GM12892 (cell line): ENCODE measurements at places on chromosomes 5 and 9.
A peak's percentile ranks its signal among the peaks of the same experiment; 100 is the strongest.

DNA sequence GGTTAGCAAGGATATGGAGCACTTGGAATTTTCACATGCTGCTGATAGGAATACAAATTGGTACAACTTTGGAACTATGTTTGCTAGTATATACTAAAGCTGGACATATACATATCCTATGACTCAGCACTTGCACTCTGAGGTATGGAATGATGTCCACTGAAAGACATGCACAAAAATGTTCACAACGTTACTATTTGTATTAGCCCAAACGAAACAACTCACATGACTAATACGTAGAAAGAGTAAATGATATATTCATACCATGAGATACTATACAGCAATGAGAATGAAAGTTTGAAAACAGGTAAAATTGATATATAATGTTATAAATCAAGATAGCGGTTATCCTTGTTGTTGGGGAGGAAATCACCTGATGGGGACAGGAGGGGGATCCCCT lies 45.5 kb upstream of the CDC42SE2 start:
- DNase-seq: no peak

- DNase-seq: no peak
These were observed 13.9 kb upstream of the ANXA6 start for GRCh38 chr5:151171529-151171928.

DNA sequence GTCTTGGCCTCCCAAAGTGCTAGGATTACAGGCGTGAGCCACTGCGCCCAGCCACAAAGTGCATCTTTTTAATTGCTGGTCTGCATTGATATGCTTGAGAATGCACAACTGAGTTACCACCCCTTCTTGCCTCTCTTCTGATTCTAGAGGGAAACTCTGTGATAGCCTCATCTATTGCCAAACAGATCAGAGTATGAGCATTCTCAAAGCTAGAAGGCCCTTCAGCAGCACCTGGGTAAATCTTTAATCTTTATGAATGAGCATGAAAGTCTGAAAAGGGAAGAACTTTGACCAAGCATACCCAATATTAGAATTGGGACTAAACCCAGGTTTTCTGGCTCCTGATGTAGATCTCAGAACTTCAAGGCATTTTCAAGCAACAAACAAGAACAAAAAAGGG lies 298.3 kb upstream of the TNC start:
- no peak for DNase-seq

GRCh38 chr5:118551031-118551430 lies 437.3 kb downstream of the DTWD2 start:
- no peak for DNase-seq

DNA sequence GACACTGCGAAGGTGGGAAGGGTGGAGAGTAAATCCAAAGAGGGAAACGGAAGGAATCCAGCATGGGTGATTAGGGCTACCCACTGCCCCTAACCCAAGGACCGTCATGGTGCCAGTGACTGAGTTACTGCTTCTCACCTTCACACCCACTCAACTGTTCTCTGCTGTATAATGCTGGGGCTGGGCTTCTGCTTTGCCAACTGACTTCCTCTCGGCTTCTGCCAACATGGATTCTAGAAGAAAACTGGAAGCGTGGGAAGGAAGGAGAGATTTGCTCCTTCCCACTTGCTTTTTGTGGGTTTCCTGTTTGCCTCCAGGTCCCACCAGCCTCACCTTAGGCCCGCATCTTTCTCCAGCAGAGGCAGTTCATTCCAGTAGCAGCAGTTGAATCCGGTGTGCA lies 153.5 kb upstream of the RAI14 start:
- no peak for DNase-seq

DNA sequence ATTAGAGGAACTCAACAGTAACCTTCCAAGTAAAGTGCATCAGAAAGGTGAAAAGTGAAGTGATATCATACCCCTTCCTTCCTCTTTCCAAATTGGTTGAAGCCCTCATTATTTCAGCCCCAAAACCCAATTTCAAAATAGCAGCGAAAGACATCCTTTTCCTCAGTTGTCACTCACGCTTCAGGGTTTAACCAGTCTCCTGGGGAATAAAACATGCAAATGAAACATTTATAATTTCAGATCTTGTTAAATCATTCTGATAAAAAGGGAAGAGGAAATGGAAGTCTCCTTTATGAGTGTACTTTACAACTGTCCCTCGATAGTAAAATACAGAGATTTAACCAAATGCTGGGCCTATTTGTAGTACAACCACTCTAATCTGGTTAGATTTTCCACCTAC lies 22.5 kb downstream of the TRPM6 start:
- no peak for DNase-seq

- no peak for DNase-seq
These were observed 299.4 kb downstream of the PARP8 start for GRCh38 chr5:50965654-50966375.

GRCh38 chr9:134891713-134892112 lies 11.1 kb downstream of the FCN2 start:
- no peak for DNase-seq

- DNase-seq: no peak
These were observed 887 bp upstream of the MAP3K1 start for GRCh38 chr5:56814361-56814962.

GRCh38 chr5:7682379-7682778 lies 168.6 kb downstream of the CFAP90 start:
- no peak for DNase-seq

DNA sequence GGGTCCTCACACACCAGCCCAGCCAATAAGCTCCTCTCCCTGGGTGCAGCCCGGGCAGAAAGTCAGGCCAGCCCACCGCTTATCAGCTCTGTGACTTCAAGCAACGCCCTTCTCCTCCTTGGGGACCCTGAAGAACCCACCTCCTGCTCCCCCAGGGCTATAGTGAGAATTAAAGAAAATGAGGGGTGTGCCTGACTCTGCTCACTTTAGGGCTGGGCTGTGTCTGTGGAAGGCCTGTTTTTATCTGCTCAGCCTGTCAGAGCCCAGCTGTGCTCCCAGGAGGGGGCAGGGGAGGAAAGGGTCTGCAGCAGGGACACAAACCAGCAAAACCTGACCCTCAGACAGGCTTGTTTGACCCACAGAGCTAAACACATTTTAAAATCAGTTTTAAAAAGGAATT lies 3.9 kb downstream of the GPRIN1 start:
- DNase-seq: no peak

- DNase-seq: no peak
These were observed 165.8 kb upstream of the NR3C1 start for GRCh38 chr5:143569213-143569701.

- no peak for DNase-seq
These were observed 67.9 kb downstream of the PTPN3 start for GRCh38 chr9:109430231-109430630.

- no peak for DNase-seq
These were observed 27.2 kb downstream of the PTPDC1 start for GRCh38 chr9:94111446-94111845.

DNA sequence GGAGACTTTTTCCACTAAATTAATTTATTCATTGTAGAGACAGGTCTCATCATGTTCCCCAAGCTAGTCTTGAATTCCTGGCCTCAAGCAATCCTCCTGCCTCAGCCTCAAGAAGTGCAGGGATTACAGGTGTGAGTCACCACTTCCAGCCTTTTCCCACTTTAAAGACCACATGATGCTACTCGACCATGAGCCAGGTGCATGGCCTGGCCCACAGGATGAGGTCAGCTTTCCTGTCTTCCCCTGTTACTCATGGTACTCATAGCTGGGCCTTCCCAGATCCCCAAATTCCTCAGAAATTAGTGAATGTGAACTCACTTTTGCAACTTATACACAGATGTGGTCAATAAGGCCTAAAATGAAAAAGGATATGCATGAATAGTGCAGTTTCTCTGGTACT lies 395.9 kb downstream of the SEMA5A start:
- DNase-seq: no peak

GRCh38 chr5:90548069-90548593 lies 10.5 kb upstream of the ADGRV1 start:
- DNase-seq: no peak

- no peak for DNase-seq
These were observed 234.9 kb downstream of the FAM170A start for GRCh38 chr5:119864286-119864685.

DNA sequence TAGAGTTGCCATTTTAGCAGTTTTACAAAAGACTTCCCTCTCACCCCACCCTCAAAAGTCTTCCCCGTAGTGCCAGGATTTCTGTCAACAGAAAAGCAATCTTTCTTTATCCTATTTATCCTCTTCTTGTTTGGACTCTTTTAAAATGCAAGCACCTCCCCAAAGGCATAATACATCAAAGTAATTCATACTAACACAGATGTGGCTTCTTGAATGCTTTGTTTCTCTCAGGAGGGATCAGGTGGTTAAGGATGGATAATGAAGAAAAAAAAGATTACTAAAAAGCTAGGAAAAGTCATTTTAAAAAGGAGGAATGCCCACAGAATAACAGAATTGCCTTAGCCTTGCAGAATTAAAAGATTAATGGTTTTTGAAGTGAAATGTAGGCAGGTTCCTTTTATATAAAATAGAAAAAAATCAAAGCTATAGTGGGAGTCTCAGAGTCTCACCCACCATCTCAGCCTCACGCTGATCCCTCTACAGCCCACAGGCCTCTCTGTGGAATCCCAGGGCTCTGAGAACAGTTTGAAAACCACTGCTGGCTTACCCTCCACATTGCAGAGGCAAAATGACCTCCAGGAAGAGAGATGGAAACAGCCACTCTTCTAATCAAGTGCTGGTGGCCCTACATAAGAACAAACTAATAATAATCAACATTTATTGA lies 102.2 kb downstream of the GCNT1 start:
- no peak for DNase-seq

GRCh38 chr5:128083811-128084227 lies 253 bp downstream of the SLC12A2 start:
- DNase-seq: peak; percentile 46

DNA sequence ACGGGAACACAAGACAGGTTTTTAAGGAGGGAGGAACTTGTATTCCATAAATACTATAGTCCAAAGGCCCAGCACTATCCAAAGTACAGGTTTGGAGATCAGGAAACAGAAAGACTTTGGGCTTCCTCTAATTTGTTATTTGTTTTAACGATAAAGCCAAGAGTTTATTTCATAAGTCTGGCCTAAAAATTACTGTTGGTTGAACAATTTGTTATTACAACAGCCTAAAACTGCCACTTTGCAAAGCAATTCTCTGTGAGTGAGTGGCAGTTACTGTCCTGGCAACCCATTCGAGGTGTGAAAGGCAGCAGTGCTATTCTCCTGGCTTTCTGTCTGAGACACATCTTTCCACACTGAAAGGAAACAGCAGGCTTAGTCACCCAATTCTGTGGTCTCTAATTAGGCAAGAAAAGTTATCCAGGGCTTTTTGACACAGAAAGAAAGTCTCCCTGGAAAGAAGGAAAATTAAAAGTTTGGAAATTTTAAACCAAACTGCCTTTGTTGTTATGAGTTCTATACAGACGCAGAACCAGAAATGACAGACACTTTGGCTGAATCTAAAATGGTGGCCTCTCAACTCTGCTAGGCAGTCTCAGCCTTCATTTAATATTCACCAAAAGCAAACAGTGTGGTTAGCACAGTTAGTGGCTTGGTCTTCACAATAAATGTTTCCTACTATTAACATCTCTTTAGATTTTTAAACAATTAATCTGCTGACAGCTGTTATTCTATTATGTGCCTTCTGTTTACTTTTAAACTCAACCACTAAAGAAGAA lies 33.9 kb downstream of the PSMB7 start:
- DNase-seq: no peak

- DNase-seq: no peak
These were observed 10.5 kb upstream of the IRX2 start for GRCh38 chr5:2761921-2762488.

DNA sequence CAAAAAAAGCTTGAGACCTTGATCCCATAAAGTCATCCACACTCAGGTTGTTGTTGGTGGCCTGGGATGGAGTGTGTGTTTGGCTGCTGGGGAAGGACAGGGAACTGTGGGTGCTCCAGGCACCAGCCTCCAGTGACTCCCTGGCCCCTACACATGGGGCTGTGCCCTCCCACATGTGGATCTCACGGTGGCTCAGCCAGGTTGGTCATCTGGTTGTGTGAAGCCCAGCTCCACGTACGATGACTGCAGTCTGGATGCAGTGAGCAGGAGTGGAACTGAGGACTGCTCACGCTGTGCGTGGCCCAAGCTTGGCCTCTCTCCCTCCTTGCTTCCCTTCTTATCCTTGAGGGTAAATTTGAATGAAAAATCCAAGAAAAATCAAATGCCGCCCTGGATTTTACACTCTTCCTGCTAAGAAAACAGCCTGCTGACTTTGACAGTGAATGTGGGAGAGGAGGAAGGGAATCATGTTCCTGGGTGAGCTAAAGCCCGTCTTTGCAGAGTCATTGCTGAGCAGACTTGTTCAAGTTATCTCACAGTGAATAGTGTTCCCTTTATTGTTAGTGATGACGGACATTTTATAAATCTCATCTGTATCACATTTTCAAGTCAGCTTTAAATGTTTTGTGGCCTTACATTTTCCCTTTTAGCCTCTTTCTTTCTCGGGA lies 65.1 kb upstream of the CACNA1B start:
- no peak for DNase-seq

- DNase-seq: no peak
These were observed 142.6 kb downstream of the KCTD16 start for GRCh38 chr5:144313147-144313726.

GRCh38 chr5:38660194-38660668 lies 103.8 kb upstream of the LIFR start:
- DNase-seq: no peak

- DNase-seq: no peak
These were observed 3.6 kb upstream of the IL17B start for GRCh38 chr5:149382517-149383220.

GRCh38 chr9:122090981-122091380 lies 2.1 kb downstream of the TTLL11 start:
- no peak for DNase-seq

- DNase-seq: no peak
These were observed 88.9 kb downstream of the ADRB2 start for GRCh38 chr5:148915224-148915817.

- no peak for DNase-seq
These were observed 448.1 kb downstream of the NFIB start for GRCh38 chr9:13865869-13866268.

DNA sequence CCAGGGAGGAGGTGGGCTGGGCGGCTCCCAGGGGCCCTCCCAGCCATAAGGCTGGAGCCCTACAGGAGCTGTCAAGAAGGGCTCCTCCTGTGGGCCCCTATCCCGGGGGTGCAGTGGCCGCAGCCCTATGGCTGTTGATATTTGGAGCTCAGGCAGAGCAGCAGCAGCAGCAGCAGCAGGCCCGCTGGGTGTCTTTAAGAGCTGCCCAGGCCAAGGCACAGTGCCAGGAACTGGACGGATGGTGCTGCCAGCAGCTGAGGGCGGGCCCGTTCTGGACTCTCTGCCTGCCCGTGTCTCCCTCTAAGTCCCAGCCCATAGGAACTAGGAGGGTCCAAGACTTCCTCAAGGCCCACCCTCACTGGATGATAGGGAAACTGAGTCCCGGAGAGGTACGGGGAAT lies 3.6 kb downstream of the AK1 start:
- no peak for DNase-seq
